ENCODE measurements at places on chromosomes 11 and 22.

- DNase-seq = no peak
These were observed 15.5 kb downstream of the NEU3 start for GRCh38 chr11:75004215-75004614.

GRCh38 chr11:64249563-64250414 lies 1.5 kb upstream of the PLCB3 start:
- no peak for DNase-seq

- no peak for DNase-seq
These were observed 1.0 kb upstream of the ELF5 start for GRCh38 chr11:34514597-34514996.

GRCh38 chr11:111419181-111419580 lies 40.1 kb upstream of the POU2AF1 start:
- DNase-seq = no peak

GRCh38 chr11:75563978-75564552 lies 2.0 kb downstream of the SERPINH1 start:
- DNase-seq = peak; percentile 80

All from HCEC 1CT (cell line).